ENCODE measurements at places on chromosomes 4 and X.

- DNase-seq: no peak
These were observed 239.0 kb downstream of the THOC2 start for GRCh38 chrX:123493857-123494256.

DNA sequence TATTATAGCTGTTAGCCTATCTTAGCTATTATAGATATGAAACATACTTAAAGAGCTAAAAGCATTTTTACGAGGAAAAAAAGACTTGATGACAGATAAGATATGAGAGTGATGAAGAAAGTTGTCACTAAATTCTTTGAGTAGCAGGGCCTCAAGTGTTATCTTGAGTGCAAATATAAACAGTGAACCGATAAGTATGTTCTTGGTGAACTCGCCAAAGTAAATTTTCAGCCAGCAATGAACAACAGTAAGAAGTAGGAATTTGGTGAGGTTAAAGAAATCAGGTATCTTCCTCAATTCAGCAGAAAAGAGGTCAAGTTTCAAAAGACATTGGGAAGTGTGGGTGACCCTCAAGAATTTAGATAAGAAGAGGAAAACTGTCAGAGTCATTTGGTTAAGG is 471.8 kb upstream of the FTHL17 start:
- no peak for DNase-seq

GRCh38 chr4:152029631-152030030 is 268.8 kb upstream of the GATB start:
- DNase-seq: no peak

DNA sequence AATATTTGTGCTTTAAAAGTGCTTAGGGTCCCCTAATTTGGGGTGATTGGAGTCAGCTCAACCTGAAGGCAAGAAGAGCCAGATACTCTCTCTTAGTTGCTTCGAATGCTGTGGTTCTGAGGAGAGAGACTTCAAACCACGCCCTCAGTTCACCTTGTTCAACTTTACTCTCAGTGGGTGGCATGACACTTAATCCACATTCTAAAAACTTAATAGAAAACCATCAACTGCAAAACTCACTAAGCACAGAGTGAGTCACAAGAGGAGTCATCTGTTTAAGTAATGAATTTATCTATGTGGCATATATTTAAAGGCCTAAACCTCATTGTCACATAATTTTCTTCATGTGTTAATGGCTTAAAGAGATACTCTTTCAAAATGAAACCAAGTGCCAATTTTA is 99.5 kb upstream of the SLC4A4 start:
- no peak for DNase-seq

DNA sequence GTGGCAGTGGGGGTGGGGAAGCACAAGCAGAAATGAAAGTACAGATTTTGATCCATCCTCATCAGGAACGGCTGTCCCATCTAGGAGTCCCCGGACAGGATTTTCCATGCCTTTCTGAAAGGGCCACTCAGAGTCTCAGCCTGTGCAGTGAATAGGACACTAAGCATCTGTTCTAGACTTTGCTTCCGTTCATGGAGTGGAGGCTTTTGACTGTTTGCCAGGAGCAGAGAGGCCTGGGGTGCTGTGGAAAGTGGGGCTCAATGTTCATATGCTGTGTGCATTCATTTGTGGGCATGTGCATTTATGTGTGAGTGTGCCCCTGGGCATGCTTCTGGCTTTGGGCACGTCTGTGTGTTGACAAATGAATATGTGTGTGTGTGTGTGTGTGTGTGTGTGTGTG is 25.6 kb upstream of the MAMLD1 start:
- DNase-seq: no peak

GRCh38 chr4:8726344-8726851 is 133.8 kb downstream of the CPZ start:
- DNase-seq: no peak

DNA sequence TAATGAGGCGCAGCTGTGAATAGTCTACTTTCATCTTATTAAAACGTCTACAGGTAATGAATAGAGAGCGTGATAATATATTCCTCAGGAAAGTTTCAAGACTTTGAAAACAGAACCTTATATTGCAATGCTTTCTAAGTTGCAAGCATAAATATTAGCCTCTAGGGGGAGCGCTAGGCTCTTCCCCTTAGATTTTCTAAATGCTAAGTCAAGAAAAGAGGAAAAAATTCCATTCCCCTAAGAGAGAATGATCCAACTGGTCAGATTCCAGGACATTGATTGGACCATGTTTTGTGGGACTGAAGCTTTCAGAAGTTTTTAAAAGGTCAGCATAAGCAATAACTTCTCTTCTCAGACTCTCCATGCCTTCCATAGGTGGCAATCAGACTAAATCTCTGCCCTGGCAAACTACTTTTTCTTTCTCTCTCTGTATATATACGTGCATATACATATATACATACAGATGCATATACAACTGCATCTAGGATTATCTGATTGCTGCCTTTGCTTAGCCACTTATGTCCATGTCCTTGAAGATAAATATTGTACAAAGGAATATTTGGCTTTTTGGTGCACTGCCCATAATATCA is 492.9 kb downstream of the INPP4B start:
- DNase-seq: no peak

GRCh38 chrX:109190542-109190941 is 291.3 kb downstream of the GUCY2F start:
- no peak for DNase-seq

GRCh38 chrX:50002067-50002714 is 79.8 kb downstream of the CLCN5 start:
- no peak for DNase-seq
